Endothelial cell (in vitro differentiated cells): ENCODE measurements at places on chromosomes 5 and 9.

DNA sequence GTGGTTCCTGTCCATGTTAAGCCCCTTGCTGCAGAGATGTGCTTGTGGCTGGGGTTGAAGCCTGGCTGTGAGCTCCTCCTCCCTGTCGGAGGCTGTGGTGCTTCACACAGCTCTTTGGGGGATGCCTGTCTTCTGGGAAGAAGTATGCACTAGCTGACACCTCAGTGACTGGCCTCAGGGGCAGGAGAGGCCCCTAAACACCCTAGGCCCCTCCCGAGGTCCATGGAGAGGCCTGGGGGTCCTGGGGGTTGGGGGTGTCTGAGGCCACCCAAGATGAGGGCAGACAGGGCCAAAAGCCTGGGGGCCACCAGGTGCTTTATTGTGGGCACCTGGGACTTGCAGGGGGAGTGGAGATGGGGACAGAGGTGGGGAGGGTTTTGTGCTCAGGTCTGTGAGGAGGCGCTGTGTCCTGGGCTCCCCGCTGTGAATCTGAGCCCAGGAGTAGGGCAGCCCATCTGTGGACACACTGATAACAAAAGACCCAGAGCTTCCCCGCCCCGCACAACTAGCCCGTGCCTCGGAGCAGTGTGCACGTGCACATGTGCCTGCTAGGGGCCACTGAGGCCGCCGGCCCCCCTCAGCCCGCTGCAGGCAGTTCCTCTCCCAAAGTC is 92.0 kb downstream of the PHF2 start:
- no peak for DNase-seq

DNA sequence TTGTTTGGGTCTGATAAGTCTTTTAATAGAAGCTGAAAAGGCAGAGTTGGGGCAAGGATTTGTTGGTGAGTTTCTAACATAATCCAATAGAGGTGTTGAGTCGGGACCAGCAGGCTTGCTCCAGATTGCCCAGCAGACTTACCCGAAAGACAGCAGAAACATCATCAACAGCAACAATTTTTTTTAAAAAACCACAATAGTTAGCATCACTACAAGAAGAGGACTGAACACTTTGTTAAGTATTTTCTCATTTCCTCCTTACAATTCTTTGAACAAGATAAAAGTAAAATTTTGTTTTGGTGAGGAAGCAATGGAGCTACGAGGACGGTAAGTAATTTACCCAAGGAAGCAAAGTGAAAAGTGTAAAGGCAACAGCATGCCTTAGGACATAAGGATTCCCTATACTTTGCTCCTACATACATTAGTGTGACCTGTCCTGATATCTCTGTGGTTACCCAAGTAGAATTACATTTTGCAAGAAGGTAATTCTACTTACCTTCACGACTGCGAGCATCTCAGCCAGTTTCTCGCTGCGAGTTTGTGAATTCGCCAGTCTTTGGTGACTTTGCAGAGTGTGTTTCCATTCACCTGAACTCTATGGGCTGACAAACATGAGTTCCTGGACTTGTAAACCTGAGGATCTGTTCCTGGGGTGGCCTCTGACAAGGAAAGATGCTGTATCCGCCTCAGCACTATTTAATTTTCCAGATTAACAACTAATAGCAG is 13.2 kb downstream of the ITK start:
- DNase-seq = no peak

DNA sequence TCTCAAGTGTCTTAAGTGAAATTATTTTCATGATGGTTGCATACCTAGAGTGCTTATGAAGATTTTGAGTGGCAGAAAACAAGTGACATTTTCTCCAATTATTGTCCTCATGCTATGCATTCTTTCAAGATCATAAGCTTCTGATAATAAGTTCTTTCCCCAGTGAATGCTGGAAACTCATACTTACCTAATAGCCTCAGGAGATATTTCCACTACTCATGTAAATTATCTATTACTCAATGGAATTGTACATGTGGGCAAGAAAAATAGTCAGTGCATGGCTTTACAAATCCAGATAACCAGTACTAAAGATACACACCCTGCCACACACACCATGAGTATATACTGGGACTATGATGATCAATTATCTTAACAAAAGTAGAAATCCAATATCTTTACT is 1219.4 kb upstream of the C9orf72 start:
- DNase-seq = no peak

DNA sequence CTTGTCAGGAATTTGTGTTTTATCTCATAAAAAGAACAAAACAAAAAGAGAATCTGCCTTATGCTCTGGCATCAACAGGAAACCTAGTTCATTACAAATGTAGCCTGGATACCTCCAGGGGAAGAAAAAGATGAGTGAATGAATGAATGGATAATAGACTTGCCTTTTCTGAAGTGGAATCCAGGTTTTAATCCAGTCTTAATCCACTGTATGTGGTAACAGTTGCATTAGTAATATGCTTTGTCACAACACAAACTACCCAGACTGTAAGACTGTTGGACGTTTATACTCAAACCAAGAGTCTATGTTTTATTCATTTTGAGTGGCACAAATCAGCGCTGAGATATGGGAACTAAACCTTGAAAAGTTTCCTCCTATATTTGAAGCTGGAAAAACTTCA is 32.1 kb upstream of the MAP3K1 start:
- no peak for DNase-seq

GRCh38 chr5:127564002-127564769 is 46.7 kb downstream of the PRRC1 start:
- peak; percentile 63 for DNase-seq

- DNase-seq = peak; percentile 83
Measured at GRCh38 chr5:10863763-10864383, 102.8 kb upstream of the DAP start.

DNA sequence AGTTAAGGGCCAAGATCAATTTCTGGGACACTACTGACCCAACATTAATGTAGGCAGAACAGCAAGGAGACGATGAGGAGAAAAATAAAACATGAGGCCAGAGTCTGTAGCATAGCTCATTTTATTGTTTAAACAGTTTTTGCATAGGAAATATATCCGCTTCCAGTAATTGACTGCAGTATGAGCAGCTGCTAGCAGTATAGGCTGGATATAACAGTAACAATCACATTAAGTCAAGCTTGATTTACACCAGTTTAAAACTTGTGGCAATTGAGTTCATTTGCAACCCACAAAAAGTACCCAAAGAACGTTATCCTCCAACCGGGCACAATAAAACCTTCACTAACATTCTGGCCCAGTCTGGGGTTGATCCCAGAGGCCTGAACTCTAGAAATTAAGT is 232.2 kb downstream of the NFIB start:
- DNase-seq = no peak

- no peak for DNase-seq
Measured at GRCh38 chr5:101995585-101995984, 300.5 kb downstream of the SLCO4C1 start.

DNA sequence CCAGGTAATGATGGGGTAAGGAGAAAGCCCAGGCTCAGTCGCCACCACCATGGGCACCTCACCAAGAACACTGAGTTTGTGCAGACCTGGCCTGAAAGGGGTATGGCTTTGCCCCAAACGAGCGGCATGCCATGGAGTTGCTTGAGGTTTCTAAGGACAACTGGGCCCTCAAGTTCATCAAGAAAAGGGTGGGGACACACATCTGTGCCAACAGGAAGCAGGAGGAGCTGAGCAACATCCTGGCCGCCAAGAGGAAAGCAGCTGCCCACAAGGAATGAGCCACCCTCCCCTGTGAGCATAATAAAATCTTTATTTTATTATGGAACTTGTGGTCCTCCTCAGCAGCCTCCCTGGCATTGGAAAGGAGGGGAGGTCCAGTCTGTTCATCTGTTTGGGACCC is 23.8 kb downstream of the CD14 start:
- DNase-seq = no peak

GRCh38 chr5:132498686-132499271 is 8.2 kb upstream of the IRF1 start:
- DNase-seq = no peak

GRCh38 chr9:93194221-93194625 is 10.3 kb downstream of the WNK2 start:
- no peak for DNase-seq

GRCh38 chr5:44389823-44390143 is 563 bp upstream of the FGF10 start:
- no peak for DNase-seq

DNA sequence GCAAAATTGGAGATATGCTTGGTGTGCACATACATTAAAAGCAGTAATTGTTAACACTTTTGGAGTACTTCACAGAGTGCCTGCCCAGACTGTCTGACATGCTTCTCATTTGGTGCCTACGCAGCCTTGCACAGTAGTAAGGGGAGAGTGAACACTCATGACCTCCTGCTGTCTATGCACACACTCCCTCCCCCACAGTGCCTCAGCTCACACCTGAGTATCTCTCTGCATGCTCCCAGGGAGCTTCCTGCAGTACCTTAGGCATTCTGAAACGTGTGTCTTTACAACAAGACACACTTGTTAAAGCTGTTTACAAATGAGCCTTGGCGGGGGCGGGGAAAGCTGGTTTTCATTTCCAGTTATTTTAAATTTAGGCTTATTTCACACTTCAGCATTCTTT is 18.0 kb downstream of the MAP3K1 start:
- DNase-seq = no peak

DNA sequence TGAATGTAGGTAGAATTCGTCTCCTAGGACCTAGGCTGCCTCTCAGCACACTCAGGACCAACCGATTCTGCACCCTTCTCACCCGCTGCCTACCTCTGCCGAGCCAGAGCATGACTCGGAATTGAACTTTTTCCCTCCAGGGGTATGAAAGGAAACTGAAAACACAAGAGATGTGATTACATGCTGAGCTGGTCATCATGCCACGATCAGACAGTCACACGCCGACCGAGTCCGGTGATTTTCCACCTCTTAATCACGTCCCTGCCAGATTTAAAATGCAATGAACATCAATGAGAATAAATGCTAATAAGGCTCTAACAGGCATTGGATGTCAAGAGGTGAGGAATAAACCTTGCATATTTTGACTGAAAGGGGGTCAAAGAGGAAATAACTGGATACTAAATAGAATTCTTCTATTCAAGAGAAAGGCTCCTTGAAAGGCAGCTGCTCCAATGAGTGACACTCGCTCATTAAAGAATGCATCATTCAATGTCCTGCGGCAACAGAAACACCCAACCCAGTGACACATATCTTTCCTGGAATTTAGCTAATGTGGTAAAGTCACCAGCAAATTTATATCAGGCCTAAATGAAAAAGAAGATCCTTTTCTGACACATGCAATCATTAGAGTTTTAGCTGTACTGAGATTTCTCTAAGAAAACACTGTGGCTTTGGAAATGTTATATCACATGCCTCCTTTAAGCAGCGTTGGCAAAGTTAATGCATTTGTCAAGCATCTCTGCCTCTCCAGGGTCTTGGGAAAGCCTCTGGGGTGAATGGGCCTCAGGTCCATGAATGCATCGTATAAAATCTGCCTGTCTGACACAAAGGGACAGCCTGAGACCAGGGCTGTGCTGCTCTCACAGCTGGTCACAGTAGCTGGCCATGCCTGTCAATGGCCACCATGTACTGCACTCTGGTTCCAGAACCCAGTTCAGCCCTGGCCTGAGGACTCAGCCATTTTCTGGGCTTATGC is 128.7 kb downstream of the SPOCK1 start:
- DNase-seq = no peak

DNA sequence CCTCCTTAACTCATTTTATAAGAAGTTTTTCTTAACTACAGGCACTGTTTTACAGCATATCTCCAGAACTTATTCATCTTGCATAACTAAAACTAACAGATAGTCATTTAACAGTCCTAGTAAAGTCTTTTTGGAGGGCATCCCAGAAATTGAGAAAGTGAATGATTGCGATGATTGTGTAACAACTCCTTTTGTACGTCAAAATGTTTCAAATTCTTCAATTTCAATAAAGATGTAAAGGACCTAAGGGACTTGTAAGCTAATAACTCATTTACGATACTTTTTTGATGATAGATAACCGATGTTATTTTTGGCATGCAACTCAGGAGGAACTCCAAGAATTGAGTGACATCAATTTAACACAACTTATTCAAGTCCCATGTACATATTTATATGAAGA is 42.7 kb downstream of the SVEP1 start:
- DNase-seq = no peak

GRCh38 chr5:135379046-135379654 is 19.9 kb downstream of the MACROH2A1 start:
- DNase-seq = no peak
